ENCODE measurements at places on chromosomes 2 and 18.

DNA sequence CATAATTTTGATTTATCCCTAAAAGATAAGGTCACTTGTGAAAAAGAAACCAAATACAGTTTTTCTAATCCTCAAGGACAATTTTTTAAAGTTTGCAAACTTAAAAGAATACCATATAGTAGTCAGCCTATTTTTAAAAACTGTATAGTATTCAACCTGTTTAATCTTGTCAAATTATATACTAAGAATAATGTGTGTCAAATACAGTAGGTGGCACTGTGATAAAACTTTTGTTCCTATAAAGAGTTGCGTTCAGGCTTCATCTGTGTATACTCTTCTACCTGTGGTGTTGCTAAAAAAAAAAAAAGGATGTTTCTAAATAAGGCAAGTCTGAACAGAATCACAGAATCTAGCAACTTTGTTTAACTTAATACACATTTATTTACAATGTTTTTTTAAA is 68.6 kb downstream of the CCDC138 start:
- no peaks in the 10 kb centered on the region for H3K4me1 ChIP-seq
- H3K4me3 ChIP-seq: no peak overlapping the region
- no peak overlapping the region for H3K27ac ChIP-seq
- H3K36me3 ChIP-seq: no peaks in the 10 kb centered on the region
- H3K27me3 ChIP-seq: no peaks in the 10 kb centered on the region

DNA sequence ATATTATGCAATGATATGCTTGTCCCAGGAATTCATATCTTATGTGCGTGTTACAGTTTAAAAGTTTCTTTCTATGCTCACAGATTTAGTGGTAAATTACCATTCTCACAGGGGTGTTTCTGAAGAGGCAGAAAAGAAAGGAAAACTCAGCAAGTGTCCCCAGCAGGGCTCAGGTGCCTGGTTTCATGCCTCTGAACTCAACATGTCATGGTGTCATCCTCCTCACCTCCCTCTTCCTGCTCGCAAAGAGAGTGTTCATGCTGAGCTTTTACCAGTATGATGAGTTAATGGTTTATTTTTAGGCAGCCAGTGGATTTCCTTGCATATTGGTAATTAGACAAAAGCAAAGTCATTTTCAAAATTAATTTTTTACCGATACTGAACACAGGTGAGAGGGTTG is 492.9 kb upstream of the ZEB2 start:
- H3K36me3 ChIP-seq: no peaks in the 10 kb centered on the region
- H3K27ac ChIP-seq: no peak overlapping the region
- no peak overlapping the region for H3K4me3 ChIP-seq
- H3K27me3 ChIP-seq: peaks cover 13% of the 10 kb centered on the region
- H3K4me1 ChIP-seq: peaks cover 16% of the 10 kb centered on the region

DNA sequence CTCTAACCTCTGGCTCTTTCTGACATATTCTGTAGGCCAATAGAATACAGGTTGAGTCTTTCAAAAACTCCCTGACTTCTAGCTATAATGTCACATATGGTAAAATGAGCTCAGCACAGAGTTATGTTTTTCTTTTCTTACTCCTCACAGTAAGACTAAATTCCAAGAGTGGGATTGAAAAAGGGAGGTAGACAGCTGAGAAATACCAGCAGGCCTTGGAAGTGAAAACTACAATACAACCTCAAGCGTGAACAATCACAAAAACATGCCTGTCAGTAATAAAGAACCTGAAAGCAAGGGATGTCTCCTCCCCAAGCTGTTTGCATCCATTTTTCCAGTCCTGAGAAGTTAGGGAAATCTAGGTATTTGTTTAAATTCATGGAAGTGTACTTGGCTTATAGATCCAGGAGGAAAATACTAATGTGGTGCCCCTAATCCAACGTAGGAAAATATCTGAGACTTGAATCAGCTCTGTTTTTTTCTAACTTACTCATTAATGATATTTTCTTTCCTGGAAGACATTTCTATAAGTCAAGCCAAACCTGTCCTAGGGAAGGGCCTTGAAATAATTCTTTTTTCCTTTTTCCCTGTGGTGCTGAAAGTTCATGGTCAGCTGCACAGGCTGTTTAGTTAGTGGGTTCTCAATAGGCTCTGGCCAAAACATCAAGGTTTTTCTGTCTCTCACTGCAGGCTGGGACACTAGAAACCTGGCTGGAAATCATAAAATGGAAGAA is 167.9 kb upstream of the SPATS2L start:
- no peaks in the 10 kb centered on the region for H3K36me3 ChIP-seq
- no peak for DNase-seq
- H3K27ac ChIP-seq: peak overlapping the region; percentile 39

DNA sequence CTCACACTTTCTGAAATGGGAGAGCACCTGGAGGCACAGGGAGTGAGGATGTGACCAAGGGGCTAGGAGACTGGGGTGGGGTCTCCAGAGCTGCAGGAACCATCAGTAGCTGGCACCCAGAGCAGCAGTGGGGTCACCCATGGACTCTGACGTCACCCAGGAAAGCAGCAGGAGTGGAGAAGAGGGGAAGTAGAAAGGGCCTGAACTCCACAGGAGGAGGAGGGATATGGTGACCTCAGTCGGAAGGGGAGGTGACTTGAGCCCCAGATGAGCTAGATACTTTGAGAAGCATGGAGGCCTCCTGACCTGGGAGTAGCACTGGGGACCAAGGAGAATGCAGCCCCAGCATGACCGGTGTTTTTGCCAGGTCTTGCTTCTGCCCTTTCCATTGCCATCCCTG is 8.8 kb downstream of the NMUR1 start:
- peak; percentile 26 for DNase-seq
- no peaks in the 10 kb centered on the region for H3K36me3 ChIP-seq
- H3K4me3 ChIP-seq: no peak overlapping the region
- no peak overlapping the region for H3K27ac ChIP-seq
- H3K4me1 ChIP-seq: no peaks in the 10 kb centered on the region

- no peaks in the 10 kb centered on the region for H3K27me3 ChIP-seq
- no peaks in the 10 kb centered on the region for H3K4me1 ChIP-seq
- no peak for DNase-seq
- H3K4me3 ChIP-seq: no peak overlapping the region
- no peaks in the 10 kb centered on the region for H3K36me3 ChIP-seq
- H3K27ac ChIP-seq: no peak overlapping the region
These were observed 387.5 kb downstream of the CDH2 start for GRCh38 chr18:27789406-27789805.

- no peak for DNase-seq
- H3K4me1 ChIP-seq: no peaks in the 10 kb centered on the region
- H3K36me3 ChIP-seq: peaks cover 10% of the 10 kb centered on the region
- H3K27ac ChIP-seq: no peak overlapping the region
- no peak overlapping the region for H3K4me3 ChIP-seq
These were observed 34.2 kb upstream of the DYSF start for GRCh38 chr2:71419145-71419544.

- peaks cover 3% of the 10 kb centered on the region for H3K36me3 ChIP-seq
- no peaks in the 10 kb centered on the region for H3K27me3 ChIP-seq
- H3K27ac ChIP-seq: no peak overlapping the region
- H3K4me3 ChIP-seq: no peak overlapping the region
These were observed 15.0 kb downstream of the SMAD4 start for GRCh38 chr18:51044928-51045585.

- H3K27me3 ChIP-seq: no peaks in the 10 kb centered on the region
- DNase-seq: no peak
- peaks cover 17% of the 10 kb centered on the region for H3K4me1 ChIP-seq
- H3K4me3 ChIP-seq: no peak overlapping the region
These were observed 196.4 kb upstream of the TWIST2 start for GRCh38 chr2:238651306-238652052.

DNA sequence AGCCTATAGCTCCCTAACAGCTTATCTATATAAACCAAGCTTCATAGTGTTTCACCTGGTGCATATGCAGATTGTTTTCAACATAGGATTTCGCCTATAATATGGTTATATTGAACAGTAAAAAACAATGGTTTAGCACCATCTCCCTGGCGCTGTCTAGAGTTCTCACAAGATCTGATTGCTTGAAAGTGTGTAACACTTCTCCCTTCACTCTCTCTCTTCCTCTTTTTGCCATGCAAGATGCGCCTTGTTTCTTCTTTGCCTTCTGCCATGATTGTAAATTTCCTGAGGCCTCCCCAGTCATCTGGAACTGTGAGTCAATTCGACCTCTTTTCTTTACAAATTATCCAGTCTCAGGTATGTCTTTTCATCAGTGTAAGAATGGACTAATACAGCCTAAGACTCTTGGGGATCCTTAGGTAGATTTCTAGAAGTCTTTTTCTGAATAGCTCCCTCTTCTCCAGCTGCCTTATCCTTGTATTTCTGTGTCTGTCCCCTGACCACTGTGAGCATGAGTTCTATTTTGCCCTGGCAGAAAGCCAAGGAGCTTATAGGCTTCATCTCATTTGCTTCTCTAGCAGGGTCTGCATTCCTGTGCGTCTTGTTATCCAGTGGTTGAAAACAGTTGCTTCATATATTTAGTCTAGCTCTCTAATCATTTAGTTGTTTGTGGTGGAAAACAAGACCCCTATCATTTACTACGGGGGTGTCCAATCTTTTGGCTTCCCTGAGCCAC is 401.6 kb downstream of the GPD2 start:
- H3K27me3 ChIP-seq: no peaks in the 10 kb centered on the region
- H3K4me1 ChIP-seq: no peaks in the 10 kb centered on the region
- DNase-seq: no peak
- no peak overlapping the region for H3K27ac ChIP-seq

DNA sequence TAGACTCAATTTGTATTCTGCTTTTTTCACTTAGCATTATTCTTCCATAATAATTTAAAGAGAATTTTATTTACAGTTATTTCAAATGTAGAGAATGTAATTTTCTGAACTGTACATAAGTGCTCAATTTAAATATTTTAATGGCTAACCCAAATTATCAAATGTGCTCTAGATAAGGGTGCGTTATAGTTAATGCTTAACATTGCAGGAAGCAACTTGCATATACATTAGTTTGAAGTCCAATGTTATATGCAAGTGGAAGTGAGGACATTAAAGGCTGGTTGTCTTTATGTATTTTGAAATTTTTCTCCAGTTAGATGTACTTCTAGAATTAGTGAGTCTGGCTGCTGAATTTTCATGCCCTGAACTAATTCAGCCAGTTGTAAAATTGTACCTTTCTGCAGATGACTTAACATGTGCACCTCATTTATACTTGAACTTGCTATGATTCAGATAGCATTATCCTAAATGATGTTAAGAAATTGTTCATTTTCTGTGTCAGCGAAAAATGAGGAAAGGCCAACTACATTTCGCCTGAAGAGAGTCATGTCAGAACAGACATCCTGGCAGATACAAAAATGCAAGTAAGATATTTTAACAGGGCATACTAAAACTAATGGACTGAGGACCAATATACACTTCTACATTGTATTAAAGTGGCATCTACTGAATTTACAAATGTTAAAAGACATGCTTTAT is 59.2 kb upstream of the GAREM1 start:
- DNase-seq: no peak
- H3K36me3 ChIP-seq: no peaks in the 10 kb centered on the region
- H3K4me3 ChIP-seq: no peak overlapping the region
- no peak overlapping the region for H3K27ac ChIP-seq
- no peaks in the 10 kb centered on the region for H3K4me1 ChIP-seq

GRCh38 chr2:132725148-132725547 is 55.1 kb upstream of the LYPD1 start:
- no peak overlapping the region for H3K4me3 ChIP-seq
- no peaks in the 10 kb centered on the region for H3K36me3 ChIP-seq
- DNase-seq: no peak
- H3K27ac ChIP-seq: no peak overlapping the region

DNA sequence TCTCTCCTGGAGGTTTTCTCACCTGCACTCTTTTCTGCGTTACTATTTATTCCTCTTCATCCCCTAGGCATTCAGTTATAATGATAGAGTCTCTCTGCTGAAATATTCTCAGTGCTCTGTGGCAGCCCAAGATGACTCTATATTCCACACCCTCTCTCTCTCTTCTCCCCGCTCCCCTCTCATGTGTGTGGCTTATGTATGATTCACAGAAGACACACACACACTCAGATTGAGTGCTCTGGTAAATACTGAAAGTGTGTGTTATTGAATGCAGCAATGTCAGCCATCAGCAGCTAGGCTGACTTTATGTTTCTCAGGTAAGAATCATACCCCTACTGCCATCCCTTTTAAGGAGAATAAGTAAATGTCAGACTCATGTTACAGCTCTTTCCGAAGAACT is 201.2 kb downstream of the SLC4A10 start:
- H3K36me3 ChIP-seq: no peaks in the 10 kb centered on the region
- no peaks in the 10 kb centered on the region for H3K27me3 ChIP-seq
- H3K4me3 ChIP-seq: no peak overlapping the region

- no peak overlapping the region for H3K4me3 ChIP-seq
- H3K27ac ChIP-seq: no peak overlapping the region
- DNase-seq: no peak
- H3K4me1 ChIP-seq: peaks cover 5% of the 10 kb centered on the region
- H3K27me3 ChIP-seq: no peaks in the 10 kb centered on the region
These were observed 544.7 kb downstream of the PARD3B start for GRCh38 chr2:205089958-205090357.

DNA sequence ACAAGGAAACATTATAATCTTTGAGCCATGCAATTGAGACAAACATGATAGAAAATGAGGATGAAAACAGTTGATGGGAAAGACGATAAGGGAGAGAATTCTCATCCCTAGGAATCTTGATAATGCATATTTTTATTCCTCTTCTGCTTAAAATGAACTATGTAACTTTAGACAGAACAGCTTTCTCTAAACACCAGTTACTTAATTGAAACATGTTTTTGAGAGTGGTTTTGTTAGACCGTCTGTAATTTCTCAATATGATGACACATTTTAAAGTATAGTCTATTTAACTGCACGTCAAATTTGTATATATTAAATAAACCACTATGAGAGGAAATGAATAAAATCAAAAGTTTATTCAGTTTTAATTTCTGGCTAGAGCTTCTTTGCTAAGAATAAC is 1453.9 kb upstream of the NXPH2 start:
- no peaks in the 10 kb centered on the region for H3K4me1 ChIP-seq
- no peak for DNase-seq
- no peak overlapping the region for H3K4me3 ChIP-seq
- no peaks in the 10 kb centered on the region for H3K36me3 ChIP-seq
- no peak overlapping the region for H3K27ac ChIP-seq

- peaks cover 7% of the 10 kb centered on the region for H3K36me3 ChIP-seq
- no peak overlapping the region for H3K4me3 ChIP-seq
- no peak overlapping the region for H3K27ac ChIP-seq
- no peaks in the 10 kb centered on the region for H3K27me3 ChIP-seq
These were observed 92.7 kb upstream of the WDSUB1 start for GRCh38 chr2:159379181-159379580.

DNA sequence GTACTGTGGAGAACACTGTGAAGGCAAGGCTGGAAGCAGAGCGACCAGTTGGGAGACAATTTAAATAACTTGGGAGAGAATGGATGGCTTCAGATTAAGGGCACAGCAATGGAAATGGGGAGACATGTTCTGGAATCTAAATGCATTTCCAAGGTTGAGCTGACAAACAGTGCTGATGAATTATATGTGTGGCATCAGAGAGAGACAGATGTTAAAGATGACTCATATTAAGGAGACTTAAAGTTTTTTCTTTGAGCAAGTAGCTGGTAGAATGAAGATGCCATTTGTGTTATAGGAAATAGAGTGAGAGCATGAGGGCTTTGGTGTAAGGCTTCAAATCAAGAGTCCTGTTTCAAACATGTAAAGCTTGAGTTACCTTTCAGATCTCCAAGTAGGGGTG is 441.8 kb downstream of the SETBP1 start:
- no peak overlapping the region for H3K27ac ChIP-seq
- H3K27me3 ChIP-seq: no peaks in the 10 kb centered on the region
- no peaks in the 10 kb centered on the region for H3K36me3 ChIP-seq
- no peak overlapping the region for H3K4me3 ChIP-seq
- no peak for DNase-seq

Data from sigmoid colon (tissue), 7 donors.